PC-3 (cell line): ENCODE measurements at places on chromosomes 1 and 21. TPM values are rescaled to one million over a fixed set of nuclear protein-coding genes. Genes with fewer than 3 reads are reported as not detected.

The TNFRSF18 gene
- 87.2 and 120 TPM in 2 replicates for total RNA-seq

The CLDN14 gene
- 8.9 and 10.9 TPM in 2 replicates for total RNA-seq

DNA sequence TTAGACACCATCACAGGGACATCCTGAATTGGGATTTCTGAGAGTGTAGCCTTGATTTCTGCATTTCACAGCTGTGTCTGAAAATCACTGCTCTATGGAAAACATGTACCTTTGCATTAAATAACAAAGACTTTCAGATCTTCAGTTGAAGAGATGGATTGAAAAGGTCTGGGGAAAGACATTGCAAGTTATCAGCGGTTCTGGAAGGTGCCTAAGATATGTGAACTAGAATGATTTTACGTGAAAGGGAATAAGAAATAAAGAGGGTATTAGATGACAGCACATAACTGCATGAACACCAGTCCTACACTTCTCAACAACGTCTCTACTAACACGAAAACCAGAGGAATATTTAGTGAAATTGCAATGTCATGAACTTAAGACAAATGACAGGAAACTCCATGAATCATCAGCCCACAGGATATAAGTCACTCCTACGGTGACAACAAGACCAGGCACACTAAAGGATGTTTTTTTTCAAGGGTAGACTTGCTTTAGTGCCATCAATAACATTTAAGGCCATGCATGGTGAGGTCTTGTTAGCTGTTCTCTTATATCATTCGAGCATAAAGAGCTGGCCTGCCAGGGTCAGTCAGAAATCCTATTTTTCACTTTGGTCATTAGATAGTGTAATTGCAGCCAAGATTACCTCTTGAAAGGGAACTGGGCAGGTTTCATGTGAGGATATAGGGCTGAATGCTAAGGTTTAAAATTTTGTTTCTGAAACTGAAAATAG is 283.1 kb downstream of the GRIK1 start:
- peaks cover 8% of the 10 kb centered on the region for H3K4me1 ChIP-seq
- DNase-seq, result peak; percentile 54
- peaks cover 60% of the 10 kb centered on the region for H3K27me3 ChIP-seq
- no peak overlapping the region for H3K27ac ChIP-seq
- H3K36me3 ChIP-seq, result no peaks in the 10 kb centered on the region

GRCh38 chr1:18569811-18570545 is 60.7 kb upstream of the PAX7 start:
- H3K27me3 ChIP-seq, result peaks cover 24% of the 10 kb centered on the region; the same call in 1 of the 2 replicates
- H3K4me3 ChIP-seq, result no peak overlapping the region
- no peaks in the 10 kb centered on the region for H3K4me1 ChIP-seq
- no peak for DNase-seq
- no peak overlapping the region for H3K27ac ChIP-seq
- no peaks in the 10 kb centered on the region for H3K36me3 ChIP-seq

GRCh38 chr1:53693773-53694717 is 44.9 kb downstream of the GLIS1 start:
- H3K27ac ChIP-seq, result no peak overlapping the region
- no peaks in the 10 kb centered on the region for H3K27me3 ChIP-seq
- no peaks in the 10 kb centered on the region for H3K36me3 ChIP-seq
- H3K4me1 ChIP-seq, result peaks cover 9% of the 10 kb centered on the region; the same call in 1 of the 2 replicates
- no peak overlapping the region for H3K4me3 ChIP-seq
- no peak for DNase-seq

DNA sequence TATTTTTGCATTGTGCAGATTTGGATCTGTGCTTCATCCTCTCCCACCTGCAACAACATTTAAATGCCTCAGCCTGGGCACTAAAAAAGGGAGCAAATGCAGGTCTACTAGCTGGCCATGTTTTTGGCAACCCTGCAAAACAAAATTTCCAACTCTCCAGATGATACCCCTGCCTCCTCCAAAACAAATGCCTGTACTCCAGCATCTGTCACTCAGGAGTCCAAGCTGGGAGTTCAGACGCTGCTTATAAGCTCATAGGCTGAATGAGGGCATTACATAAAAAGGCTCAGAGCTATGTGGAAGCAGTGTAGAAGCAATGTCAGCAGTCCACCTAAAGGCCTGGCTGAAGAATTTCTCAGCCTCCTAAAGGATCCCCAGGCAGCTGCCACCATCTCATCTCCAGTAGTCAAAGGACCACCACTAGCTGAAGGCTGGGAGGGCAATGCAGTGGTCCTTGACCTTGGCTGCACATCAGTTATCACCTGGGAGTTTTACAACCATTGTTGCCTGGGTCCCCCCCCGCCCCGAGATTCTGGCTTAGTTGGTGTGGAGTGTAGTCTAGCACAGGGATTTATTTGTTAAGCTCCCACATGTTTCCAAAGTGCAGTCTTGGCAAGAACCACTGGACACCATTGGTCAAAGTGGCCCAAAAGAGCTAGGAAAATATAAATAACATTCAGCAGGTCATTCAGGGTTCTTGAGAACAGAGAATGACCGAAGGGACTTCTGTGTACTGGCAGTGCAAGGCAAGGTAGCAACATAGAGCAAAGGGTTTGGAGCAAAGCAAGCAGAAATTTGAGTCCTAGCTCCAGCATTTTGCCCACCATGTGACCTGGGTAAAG is 57.2 kb downstream of the ITPKB start:
- no peaks in the 10 kb centered on the region for H3K36me3 ChIP-seq
- H3K27ac ChIP-seq, result no peak overlapping the region
- DNase-seq, result no peak
- H3K4me3 ChIP-seq, result no peak overlapping the region
- H3K27me3 ChIP-seq, result no peaks in the 10 kb centered on the region

- peak; percentile 19 for DNase-seq
- no peaks in the 10 kb centered on the region for H3K4me1 ChIP-seq
- no peak overlapping the region for H3K27ac ChIP-seq
- no peaks in the 10 kb centered on the region for H3K36me3 ChIP-seq
Measured at GRCh38 chr1:102628109-102628613, 480.2 kb downstream of the COL11A1 start.

DNA sequence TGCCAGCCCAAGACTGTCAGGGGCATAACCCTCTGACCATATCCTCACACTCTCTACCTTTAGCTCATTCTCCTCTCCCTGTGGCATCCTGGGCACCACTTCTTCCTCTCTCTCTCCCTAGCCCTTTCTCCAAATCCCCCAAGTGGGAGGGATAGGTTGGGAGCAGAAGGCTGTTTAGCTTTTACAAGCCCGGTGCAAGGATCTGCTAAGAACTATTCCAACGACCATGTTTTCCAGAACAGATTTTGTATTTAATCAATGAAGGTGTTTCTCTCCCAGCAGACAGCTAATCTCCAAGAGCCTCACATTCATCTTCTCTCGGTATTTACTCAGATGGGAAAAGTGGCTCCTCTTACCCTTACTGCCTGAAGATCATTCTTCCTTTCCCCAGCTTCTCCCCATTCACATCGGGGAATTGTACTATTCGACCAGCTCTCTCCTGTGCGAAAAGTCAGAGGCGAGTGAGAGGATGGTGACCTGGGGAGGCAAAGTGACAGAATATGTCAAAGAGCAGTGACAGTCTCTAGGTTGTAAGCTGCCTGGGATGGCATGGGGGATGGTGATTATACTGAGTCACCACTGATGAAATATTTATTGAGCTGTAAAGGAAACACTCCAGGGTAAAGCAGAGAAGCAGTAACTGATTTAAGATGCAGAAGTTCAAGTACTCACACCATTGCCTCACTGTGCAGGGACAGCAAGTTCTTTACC is 47.0 kb upstream of the RBM15 start:
- peak; percentile 75 for DNase-seq
- H3K27me3 ChIP-seq, result 0 out of 2 replicates have a peak, but pooled peaks cover 3% of the 10 kb centered on the region
- no peak overlapping the region for H3K27ac ChIP-seq
- H3K4me1 ChIP-seq, result peaks cover 15% of the 10 kb centered on the region

- H3K27ac ChIP-seq, result no peak overlapping the region
- no peaks in the 10 kb centered on the region for H3K36me3 ChIP-seq
- H3K27me3 ChIP-seq, result no peaks in the 10 kb centered on the region
- DNase-seq, result peak; percentile 96
- no peak overlapping the region for H3K4me3 ChIP-seq
- peaks cover 14% of the 10 kb centered on the region for H3K4me1 ChIP-seq
Measured at GRCh38 chr21:33268737-33269441, 2.7 kb downstream of the IL10RB start.

GRCh38 chr1:85322655-85323054 is 46.2 kb upstream of the BCL10 start:
- peak overlapping the region; percentile 8; the same call in 1 of the 2 replicates for H3K27ac ChIP-seq
- H3K4me3 ChIP-seq, result no peak overlapping the region
- no peaks in the 10 kb centered on the region for H3K27me3 ChIP-seq
- peaks cover 72% of the 10 kb centered on the region for H3K4me1 ChIP-seq

GRCh38 chr1:26959722-26960624 is at the start of gene KDF1:
TSS of gene KDF1 (minus strand) at chr1:26960468. CDS start at chr1:26952380, 8,088 bp downstream.
- H3K36me3 ChIP-seq, result no peaks in the 10 kb centered on the region
- H3K27ac ChIP-seq, result peak within 1 kb of the TSS; percentile 43
- peak within 1 kb of the TSS; percentile 94 for H3K4me3 ChIP-seq

- H3K4me1 ChIP-seq, result peaks cover 47% of the 10 kb centered on the region
- no peaks in the 10 kb centered on the region for H3K27me3 ChIP-seq
- H3K4me3 ChIP-seq, result no peak overlapping the region
- no peak overlapping the region for H3K27ac ChIP-seq
Measured at GRCh38 chr1:115184260-115184950, 95.1 kb upstream of the TSPAN2 start.
